ENCODE measurements at places on chromosomes 7 and 10. TPM values are rescaled to one million over a fixed set of nuclear protein-coding genes. Genes with fewer than 3 reads are reported as not detected.

DNA sequence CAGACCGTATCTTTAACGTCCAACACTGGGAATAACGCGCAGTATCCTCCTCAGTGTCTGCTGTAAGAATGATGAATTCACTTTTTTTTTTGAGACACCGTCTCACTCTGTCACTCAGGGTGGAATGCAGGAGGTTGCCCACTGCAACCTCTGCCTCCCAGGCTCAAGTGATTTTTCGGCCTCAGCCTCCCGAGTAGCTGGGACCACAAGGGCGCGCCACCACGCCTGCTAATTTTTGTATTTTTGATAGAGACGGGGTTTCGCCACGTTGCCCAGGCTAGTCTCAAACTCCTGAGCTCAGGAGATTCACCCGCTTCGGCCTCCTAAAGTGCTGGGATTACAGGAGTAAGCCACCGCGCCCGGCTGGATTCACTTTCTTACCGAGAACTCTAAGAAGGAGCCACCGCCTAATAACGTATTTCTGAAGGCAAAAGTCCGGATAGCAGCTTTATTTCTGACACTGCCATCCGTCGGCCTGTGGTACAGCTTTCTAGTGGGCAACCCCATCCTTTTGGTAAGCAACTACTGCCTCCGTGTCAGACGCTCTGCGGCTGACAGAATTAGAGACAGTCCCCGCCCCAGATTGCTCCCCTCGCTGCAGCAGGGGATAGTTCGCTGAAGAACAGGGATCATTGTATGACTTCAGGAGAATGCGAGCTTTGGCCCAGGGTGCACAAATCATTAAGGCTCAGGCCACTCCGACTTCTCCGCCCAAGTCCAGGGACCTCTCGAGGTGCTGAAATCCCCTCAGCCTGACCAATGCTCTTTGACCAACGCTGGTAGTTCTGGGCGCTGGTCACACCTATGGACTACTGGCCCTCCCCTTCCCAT is 662 bp downstream of the POLR3A start:
- peak overlapping the region; percentile 89 for H3K27ac ChIP-seq
- no peaks in the 10 kb centered on the region for H3K27me3 ChIP-seq
- peaks cover 2% of the 10 kb centered on the region for H3K36me3 ChIP-seq
- peak overlapping the region; percentile 75 for H3K4me3 ChIP-seq
- no peaks in the 10 kb centered on the region for H3K4me1 ChIP-seq

GRCh38 chr10:127990846-127991542 is 84.1 kb downstream of the PTPRE start:
- H3K4me1 ChIP-seq: no peaks in the 10 kb centered on the region
- H3K36me3 ChIP-seq: no peaks in the 10 kb centered on the region
- no peak for DNase-seq

- no peak overlapping the region for H3K4me3 ChIP-seq
- no peaks in the 10 kb centered on the region for H3K36me3 ChIP-seq
- DNase-seq: no peak
- H3K27me3 ChIP-seq: no peaks in the 10 kb centered on the region
- H3K4me1 ChIP-seq: peaks cover 54% of the 10 kb centered on the region
Observed at GRCh38 chr10:79079490-79080355, 11.0 kb downstream of the ZMIZ1 start.

DNA sequence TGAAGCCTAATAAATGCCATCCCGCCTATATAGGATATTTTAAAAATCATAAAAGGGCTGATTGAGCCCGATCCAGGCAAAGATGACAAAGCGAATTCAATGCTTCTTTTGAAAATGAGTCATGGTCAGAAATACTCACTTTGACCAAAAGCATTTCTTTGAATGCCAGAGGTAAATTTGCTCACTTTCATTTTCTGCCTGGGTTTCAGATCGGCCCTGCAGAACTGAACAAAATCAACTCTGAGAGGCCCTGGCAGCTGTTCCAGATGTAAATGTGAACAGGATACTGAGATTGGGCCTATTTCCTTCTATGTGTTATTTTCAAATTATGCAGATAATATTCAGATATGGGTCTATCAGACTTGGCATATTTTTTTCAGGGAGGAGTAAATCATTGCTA is 114.8 kb upstream of the ARID5B start:
- peaks cover 10% of the 10 kb centered on the region for H3K4me1 ChIP-seq
- H3K36me3 ChIP-seq: no peaks in the 10 kb centered on the region
- H3K27me3 ChIP-seq: no peaks in the 10 kb centered on the region
- no peak overlapping the region for H3K4me3 ChIP-seq

GRCh38 chr7:74633451-74633921 is 24.0 kb upstream of the GTF2I start:
- peaks cover 20% of the 10 kb centered on the region for H3K4me1 ChIP-seq
- DNase-seq: no peak
- no peaks in the 10 kb centered on the region for H3K27me3 ChIP-seq
- no peaks in the 10 kb centered on the region for H3K36me3 ChIP-seq

RNF133 gene
- not detected for total RNA-seq

ZMIZ1 gene
- total RNA-seq: 43.7 TPM

All from Caco-2 (cell line).